ENCODE measurements at places on chromosomes 6 and 20. TPM values are rescaled to one million over a fixed set of nuclear protein-coding genes. Genes with fewer than 3 reads are reported as not detected.

MYB gene
- polyA plus RNA-seq = 0.77 TPM

DNA sequence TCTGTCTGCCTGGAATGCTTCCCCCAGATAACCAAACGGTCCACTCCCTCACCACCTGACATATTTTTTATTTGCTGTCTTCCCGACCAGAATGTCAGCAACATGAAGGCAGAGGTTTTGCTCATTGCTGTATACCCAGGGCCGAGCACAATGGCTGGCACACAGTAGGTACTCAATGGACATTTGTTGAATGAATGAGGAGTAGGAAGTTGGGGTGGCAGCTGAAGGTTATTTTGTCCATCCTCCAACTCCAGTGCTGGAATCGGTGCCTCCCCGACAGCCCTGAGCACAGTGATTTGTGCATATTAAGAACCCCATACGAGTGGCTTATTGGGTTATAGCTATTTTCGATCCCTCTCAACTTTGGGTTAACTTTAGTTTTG, 10.3 kb downstream of the DUSP15 start:
- DNase-seq = no peak

- no peak for DNase-seq
Measured at GRCh38 chr6:19968201-19968600, 131.0 kb downstream of the ID4 start.

- no peak for DNase-seq
Measured at GRCh38 chr20:60806354-60806753, 445.7 kb upstream of the CDH4 start.

DNA sequence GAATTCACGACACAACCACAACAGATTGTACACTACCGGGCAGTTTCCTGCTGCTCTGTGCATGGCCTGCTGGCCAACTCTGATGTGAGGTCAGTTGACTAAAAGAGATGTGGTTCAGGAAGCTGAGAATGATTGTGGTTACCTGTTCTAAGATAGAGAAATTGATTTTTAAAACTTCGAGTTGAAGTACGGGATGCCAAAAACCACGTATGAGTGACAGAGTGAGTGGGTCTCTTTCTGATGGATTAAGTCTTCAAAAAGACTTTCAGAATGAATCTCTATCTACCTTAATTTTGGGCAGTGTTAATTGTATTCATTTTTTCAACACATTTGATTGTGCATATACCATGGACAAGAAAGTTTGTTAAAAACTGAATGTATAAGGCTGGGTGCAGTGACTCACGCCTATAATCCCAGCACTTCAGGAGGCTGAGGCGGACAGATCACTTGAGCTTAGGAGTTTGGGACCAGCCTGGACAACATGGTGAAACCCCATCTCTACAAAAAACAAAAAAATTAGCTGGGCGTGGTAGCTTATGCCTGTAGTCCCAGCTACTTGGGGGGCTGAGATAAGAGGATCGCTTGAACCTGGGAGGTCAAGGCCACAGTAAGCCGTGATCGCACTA, 121.2 kb downstream of the SGK1 start:
- DNase-seq = no peak

Data from forelimb muscle (tissue), 1 donor.